ENCODE measurements at places on chromosomes 12 and 14. TPM values are rescaled to one million over a fixed set of nuclear protein-coding genes. Genes with fewer than 3 reads are reported as not detected.

CLEC1B gene
- total RNA-seq: not detected

SLC2A14 gene
- not detected for total RNA-seq

SLC35F4 gene
- total RNA-seq: not detected

OASL gene
- 21.1 TPM for total RNA-seq

AKAP5 gene
- 0.64 TPM for total RNA-seq

KRT78 gene
- not detected for total RNA-seq

CCT2 gene
- 270 TPM for total RNA-seq

IAPP gene
- total RNA-seq: not detected

NOC4L gene
- total RNA-seq: 29.8 TPM

OTUB2 gene
- total RNA-seq: 3.4 TPM

ACSM4 gene
- total RNA-seq: not detected

ESPL1 gene
- total RNA-seq: 54.6 TPM

HVCN1 gene
- 0.87 TPM for total RNA-seq

MEG3 gene
- total RNA-seq: 62.4 TPM

VRTN gene
- total RNA-seq: not detected

LRFN5 gene
- total RNA-seq: 9.8 TPM

PTPRQ gene
- total RNA-seq: not detected

DDX47 gene
- total RNA-seq: 115 TPM

GPRC5D gene
- total RNA-seq: not detected

GRIP1 gene
- total RNA-seq: 9.2 TPM

PLD4 gene
- 0.15 TPM for total RNA-seq

GLT8D2 gene
- total RNA-seq: 0.54 TPM

LMNTD1 gene
- total RNA-seq: 0.13 TPM

DIO3 gene
- 4.4 TPM for total RNA-seq

CISTR gene
- total RNA-seq: not detected

TMPO gene
- total RNA-seq: 124 TPM

All from Panc1 (cell line).